ENCODE measurements at places on chromosomes 2 and 18.

- no peak for DNase-seq
These were observed 33.8 kb downstream of the GPC1 start for GRCh38 chr2:240469239-240469636.

DNA sequence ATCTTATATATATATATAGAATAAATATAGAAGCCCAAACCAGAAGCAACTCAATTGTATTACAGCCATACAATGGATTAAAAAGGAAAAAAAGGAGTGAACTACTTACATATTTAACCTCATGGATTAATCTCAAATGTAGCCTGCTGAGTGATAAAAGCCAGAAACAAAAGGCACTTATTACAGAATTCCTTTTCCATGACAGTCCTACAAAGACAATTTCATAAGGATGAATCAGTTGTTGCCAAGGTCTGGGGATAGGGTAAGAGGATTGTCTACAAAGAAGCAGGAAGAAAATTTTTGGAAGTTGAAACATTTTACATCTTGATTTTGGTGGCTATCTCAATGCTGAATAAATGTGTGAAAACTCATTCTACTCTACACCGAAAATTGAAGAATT is 103.9 kb upstream of the DCC start:
- no peak for DNase-seq

- no peak for DNase-seq
These were observed 8.5 kb downstream of the RFX8 start for GRCh38 chr2:101466426-101466825.

DNA sequence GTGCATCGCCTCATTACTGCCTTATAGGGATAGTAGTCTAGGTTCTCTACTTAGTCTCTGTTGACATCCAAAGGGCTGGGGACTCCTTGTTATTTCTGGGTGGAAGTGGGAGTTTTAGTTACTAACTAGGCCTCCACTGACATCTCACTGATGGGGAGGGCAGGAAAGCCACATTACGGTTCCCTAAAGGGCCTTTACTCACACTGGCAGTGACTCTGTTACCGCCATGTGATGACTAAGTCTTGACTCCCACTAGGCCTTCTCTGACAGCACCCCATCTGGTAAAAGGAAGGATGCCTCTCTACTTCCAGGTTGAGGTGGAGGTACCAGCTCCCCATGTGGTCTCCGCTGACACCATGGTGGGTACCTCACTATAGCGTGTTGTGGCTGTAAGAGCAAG is 14.0 kb upstream of the BCL2L11 start:
- no peak for DNase-seq

DNA sequence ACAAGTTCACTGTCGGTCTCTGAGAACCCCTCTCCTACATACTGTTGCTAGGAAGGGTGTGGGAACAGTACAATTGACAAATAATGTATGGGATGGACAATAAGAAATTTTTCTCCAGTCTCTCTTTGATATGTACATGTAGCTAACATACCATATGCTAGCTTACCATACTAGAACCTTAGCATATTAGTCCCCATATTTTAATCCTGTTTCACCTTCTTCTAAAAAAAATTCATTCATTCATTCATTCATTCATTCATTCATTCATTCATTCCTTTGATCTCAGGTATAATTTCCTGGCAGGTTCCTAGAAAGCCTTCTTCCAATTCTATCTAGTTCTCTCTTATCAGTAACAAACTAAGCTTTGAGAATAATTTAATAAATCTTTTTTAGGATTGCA is 62.2 kb downstream of the TTC21B start:
- no peak for DNase-seq

GRCh38 chr18:23311351-23312121 is 141.6 kb upstream of the RIOK3 start:
- DNase-seq: no peak

DNA sequence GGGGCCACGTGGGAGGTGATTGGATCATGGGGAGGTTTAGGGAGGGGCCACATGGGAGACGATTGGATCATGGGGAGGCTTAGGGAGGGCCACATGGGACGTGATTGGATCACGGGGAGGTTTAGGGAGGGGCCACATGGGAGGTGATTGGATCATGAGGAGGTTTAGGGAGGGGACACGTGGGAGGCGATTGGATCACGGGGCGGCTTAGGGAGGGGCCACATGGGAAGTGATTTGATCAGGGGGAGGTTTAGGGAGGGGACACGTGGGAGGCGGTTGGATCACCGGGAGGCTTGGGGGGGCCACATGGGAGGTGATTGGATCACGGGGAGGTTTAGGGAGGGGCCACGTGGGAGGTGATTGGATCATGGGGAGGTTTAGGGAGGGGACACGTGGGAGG is 22.5 kb upstream of the SALL3 start:
- DNase-seq: no peak

GRCh38 chr2:158046121-158046880 is 55.4 kb upstream of the UPP2 start:
- DNase-seq: no peak

DNA sequence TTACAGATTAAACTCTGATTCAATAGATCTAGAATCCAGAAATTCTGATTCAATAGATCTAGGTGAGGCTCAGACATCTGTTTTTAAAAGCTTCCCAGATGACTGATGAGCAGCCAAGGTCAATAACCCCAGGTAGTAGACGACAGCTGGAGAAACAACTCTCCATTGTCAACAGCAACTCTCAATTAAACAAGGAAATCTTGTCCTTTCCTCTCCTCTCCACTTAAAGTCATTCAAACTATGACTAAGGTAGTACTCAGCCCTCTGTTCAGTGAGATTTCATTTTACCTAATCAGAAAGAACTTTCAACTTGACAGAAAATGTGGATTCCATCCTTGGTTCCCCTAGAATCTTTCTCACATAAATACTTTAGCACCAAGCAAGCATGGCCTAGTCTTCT is 94.6 kb upstream of the SCG2 start:
- no peak for DNase-seq

GRCh38 chr2:55123851-55124269 is 73.6 kb upstream of the RTN4 start:
- no peak for DNase-seq

- DNase-seq: no peak
These were observed 434.7 kb upstream of the HS6ST1 start for GRCh38 chr2:128753321-128753720.

DNA sequence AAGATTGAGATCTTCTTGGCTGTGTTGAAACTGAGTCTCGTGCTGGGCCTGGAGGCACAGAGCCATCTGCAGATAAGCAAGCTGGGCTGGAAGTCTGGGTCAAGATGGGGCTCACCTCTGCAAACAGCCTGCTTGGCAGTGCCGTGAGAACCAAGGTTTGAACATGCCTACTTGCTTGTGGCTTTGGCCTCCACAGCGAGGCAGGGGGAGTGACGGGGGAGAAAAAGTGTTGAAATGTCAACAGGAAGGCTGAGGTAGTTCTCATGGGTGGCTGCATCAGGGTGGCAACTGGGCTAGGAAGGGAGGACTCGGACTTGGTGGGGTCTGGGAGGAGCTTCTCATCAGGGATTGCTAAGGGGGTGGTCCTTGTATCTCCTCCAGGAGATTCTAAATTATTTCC is 99.7 kb downstream of the THNSL2 start:
- no peak for DNase-seq

- no peak for DNase-seq
These were observed 1.5 kb downstream of the GALNT1 start for GRCh38 chr18:35582899-35583558.

DNA sequence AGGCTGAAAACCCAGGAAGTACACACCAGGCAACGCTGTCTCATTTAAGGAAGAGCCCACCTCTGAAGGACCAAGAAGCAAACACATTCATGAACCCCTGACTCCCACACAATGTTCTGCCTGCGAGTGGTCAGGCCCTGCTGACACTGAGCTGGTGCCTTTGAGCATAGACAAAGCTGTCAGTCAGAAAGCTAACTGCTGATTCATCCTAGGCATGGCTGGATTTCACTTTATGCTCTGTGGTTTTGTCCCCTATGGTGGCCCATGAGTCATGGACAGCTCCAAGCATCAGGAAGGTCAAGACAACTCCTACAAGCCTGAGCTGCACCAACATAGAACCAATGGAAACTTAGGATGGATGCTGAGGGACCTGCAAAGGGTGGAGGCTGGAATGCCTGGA is 78.9 kb downstream of the UXS1 start:
- no peak for DNase-seq

GRCh38 chr2:44566059-44566458 is 204.3 kb downstream of the CAMKMT start:
- DNase-seq: no peak

DNA sequence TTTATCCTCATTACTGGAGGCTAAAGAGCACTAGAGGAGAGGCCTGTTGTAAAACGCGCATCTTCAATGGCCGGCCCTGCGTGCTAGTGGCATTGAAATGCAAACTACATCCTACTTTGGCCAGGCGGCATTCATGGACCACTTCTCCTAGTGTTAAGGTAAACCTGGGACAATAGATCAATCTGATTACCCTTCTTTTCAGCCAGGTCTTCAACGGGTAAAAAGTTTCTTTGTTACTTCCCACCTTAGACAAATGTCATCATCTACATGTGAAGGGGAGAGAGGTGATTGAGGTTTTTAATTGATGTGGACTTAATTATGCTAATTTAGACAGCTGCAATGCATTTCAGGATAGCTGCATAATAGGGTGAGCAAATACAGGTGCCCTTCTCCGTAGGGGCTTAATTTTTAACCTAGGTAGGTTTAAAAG is 628.0 kb downstream of the ZEB2 start:
- DNase-seq: no peak

DNA sequence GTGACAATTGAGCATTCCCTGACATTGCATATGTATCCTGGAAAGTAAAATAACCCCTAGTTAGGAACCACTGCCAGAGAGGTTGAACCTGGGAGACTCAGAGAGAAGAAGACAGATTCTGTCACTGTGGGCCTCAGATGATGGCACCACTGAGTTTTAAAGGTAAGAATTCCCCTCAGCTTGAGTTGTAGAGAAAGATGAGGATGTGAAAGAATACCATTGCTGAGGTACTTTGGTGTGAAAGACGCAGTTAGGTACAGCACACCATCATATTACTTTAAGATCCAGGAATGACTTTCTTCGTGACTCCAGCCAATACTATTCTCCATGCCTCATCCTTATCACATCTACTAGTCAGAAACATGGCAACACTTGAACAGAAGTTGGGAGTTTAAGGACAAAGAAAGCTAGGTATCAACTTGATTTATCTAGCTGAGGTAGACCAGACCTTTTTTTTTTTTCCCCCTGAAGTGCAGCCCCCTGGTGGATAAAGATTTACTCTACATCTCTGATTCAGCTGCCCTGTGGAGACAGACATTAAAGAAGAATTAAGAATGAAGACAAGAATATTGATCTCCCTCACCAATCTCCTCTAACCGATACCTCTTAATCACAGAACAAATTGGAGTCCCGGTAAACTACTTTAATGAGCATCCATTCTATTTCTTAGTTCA is 630.5 kb upstream of the FANCL start:
- DNase-seq: no peak

DNA sequence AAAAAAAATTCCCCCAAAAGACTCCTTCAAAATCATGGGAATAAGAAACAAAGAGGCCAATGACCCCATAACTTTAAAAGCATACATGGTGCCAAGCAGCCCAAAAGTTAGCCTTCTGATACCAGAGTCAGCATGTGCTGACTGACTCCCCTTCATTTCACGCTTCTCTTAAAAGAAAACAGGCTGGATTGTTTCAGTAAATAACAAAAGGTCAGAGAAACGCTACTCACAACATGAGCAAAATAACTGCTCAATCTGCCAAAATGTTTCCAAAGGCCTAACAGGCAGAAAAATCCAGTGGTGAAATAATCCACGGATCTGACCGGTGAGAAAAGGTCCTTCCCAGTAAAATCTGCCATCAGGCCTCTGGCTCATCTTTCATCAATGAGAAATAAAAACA is 71.6 kb downstream of the BCL2 start:
- no peak for DNase-seq

DNA sequence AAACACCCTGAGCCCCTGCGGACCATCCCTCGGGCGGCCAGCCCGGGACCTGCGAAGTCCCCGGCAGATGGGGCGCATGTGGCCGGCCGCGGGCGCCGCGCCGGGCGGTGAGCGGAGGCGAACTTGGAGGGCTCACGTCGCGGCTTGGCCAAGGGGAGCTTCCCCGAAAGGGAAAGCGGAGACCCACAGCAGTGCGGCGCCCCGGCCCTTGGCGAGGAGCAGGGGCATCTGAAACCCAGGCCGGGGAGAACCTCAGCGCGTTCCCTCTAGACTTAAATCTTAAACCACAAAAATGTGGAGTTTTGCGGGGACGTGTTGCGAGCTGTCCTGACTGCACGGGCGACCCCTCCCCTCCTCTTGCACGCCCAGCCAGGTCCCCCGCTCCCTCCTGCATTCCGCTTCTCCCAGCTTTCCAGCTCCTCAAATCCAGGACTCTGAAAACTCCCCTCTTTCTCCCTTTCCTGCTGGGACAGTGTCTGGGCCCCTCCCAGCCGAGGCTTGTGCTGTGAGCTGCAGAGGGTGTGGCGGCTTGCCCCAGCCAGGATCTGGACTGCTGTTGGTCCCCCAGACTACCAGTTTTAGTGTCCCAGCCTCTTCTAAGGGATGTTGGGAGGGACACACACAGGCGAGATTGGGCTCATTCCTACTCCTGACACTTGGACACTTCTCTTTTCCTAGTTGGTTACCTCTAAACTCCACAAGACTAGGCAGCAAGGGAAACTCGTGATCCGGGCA is 1.3 kb downstream of the FMNL2 start:
- DNase-seq: no peak

GRCh38 chr18:48036226-48036625 is 105.8 kb upstream of the SMAD2 start:
- no peak for DNase-seq

DNA sequence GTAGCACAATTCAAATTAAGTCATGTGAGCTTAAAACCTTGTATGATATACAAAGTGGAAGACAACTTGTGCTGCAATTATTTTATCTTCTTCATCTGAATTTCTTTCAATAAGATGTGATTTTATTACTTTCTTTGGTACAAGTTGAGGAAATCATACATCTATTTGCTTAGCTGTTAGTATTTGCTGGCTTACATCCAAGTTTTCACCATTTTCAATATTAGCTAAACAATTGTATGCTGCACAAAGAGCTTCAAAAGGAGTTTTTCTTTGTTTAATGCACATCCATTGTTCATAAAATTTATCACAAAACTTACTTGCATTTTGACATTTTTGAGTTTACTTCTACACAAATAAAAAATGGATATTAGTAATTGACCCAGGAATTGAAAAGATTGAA is 40.9 kb downstream of the SCN9A start:
- no peak for DNase-seq
